ENCODE measurements at places on chromosomes 16 and 17.

DNA sequence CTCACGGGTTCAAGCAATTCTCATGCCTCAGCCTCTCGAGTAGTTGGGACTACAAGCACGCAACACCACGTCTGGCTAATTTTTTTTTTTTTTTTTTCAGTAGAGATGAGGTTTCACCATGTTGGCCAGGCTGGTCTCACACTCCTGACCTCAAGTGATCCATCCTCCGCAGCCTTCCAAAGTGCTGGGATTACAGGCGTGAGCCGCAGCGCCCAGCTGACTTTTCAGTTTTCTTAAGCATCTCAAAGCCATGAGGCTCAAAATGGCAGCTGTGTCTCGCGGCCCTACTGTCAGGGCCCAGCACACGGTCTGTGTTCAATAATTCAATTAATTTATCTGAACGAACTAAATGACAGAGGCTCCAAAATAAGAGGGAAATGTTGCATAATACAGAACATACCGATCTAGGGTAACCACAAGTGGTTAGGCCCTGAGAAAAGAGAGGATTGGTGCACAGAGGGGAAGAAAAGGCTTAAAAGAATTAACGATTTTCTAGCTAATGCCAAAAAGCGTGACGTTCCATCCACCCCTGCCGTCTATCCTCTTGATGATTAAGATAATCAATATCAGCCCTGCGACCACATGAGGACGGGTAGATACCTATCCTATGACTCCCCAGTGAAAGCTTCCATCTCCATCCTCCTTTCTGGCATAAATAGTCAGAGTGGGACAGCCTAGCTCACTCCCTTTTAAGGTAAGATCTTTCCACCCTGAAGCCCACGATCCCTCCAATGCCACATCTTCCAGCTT lies 136.9 kb downstream of the SLC39A11 start:
- DNase-seq, result no peak

DNA sequence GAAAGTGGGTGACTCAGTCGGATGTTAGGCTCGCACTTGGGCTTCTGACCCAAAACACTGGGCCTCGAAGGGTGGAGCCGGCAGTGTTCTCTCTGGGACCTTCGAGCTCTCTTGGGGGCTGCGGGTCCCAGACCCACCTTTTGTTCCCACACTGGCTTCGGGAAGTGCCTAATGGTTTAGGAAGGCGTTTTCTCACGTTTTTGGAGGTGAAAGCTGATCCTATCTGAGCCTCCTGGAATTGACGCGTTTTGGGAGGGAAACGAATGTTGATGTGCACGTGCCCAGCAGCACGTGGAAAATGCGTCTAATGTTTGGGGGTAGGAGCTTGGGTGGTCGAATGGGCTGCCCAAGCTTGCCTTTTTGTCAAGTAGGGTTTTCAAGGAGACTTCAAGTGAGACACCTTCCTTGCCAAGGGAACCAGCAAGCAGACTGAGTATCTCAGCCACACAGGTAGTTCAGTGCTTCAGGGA lies 666 bp downstream of the HGS start:
- no peak for DNase-seq

DNA sequence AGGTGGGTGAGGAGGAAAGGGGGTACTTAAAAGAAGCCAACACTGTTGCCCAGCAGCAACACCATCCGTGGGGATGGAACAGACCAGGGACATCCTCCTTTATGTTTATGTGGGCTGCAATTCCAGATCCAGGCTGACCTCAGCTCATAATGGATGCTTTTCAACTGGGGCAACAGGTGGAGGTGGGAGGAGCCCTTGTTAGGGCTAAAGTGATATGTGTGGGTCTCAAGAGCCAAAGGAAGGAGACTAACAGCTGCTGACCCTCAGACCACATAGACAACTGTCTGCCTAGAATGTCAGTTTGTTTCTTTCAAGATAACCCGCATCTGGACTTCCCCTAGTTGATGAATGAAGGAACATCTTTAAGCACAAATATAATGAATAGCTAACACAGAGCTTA lies 2.0 kb upstream of the INPP5K start:
- DNase-seq, result no peak

DNA sequence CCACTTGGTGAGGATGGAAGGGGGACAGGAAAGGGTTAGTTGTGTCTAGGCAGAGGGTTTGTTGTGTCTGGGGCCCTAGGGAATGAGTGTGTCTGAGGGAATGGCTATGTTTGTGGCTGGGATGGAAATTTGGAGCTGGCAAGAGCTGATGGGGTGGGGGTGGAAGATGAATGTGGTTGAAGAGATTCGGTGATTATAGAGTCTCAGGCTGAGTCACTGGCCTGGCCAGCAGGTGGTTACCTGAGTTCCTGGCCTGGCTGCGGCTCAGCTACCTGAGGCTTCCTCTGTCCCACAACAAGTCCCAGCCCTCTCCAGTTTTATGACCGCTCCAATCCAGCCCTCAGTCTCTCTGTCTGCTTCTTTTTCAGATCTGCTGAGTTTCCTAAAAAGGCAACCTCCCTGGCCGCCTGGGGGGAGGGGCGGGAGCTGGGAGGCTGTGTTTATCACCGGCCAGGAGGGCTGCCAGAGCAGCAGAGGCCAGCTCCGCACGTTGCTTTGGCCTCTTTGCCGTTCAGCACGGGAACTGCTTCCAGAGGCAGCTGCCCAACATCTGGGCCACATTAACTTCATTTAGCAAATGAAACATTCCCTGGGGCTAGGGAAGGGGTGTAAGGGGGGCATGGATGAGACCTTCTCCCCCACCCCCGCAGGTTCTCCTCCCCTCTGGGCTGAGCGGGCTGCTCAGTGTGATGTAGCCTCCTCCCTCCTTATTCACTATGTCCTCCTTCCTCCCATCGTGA lies 21.8 kb downstream of the ITGB3 start:
- no peak for DNase-seq

DNA sequence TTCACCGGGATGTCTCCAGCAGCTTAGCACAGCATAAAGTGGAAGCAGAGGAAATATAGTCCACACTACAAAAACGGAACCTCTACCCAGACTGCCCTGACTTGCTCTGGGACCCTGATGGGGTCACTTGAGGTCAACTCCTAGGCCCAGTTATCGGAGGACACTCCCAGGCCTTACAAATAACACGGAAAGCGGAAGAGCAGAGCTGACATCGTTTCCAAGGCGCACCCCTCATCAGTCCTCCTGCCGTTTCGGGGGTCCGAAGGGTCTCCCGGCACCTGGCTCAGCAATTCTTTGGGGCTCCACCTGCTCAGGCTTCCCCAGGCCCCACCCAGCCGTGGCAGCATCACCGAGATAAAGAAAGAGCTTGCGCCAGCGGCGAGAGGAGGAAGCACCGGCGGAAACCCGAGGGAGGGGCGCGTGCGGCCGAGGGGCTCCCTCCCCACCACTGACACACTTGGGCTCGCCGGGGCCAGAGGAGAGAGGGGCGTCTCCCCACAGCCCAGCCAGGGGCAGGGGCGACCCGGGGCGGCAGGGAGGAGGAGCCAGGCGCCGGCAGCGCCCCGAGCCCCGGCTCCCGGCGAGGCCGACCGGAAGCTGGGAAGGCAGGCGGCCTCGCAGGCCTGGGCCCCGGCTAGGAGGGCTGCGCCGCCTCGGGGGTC lies 727 bp downstream of the CORO7 start:
- peak; percentile 36 for DNase-seq

DNA sequence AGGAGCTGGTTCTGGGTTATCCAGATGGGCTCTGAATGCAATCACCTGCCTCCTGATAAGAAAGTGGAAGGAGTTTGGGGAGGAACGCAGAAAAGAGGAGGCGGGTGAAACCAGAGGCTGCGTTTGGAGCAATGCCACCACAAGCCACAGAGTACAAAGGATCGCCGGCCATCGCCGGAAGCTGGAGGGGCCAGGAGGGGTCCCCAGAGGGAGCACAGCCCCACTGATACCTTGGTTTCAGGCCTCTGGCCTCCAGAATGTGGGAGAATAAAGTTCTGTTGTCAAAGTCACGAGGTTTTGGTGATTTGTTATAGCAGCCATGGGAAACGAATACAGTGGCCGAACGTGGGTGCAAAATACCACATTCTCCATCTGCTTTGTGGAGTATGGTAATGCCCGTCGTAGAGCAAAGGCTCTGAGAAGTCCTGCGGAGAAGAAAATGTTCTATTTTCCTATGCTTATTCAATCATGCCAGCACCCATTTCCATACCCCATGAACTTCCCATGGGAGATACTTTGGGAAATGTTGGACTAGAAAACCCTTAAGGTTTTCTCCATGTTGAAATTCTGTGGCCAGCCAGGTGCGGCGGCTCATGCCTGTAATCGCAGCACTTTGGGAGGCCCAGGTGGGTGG lies 51.4 kb downstream of the ZDHHC7 start:
- no peak for DNase-seq

GRCh38 chr16:88850531-88851199 lies 6.1 kb downstream of the GALNS start:
- DNase-seq, result no peak

DNA sequence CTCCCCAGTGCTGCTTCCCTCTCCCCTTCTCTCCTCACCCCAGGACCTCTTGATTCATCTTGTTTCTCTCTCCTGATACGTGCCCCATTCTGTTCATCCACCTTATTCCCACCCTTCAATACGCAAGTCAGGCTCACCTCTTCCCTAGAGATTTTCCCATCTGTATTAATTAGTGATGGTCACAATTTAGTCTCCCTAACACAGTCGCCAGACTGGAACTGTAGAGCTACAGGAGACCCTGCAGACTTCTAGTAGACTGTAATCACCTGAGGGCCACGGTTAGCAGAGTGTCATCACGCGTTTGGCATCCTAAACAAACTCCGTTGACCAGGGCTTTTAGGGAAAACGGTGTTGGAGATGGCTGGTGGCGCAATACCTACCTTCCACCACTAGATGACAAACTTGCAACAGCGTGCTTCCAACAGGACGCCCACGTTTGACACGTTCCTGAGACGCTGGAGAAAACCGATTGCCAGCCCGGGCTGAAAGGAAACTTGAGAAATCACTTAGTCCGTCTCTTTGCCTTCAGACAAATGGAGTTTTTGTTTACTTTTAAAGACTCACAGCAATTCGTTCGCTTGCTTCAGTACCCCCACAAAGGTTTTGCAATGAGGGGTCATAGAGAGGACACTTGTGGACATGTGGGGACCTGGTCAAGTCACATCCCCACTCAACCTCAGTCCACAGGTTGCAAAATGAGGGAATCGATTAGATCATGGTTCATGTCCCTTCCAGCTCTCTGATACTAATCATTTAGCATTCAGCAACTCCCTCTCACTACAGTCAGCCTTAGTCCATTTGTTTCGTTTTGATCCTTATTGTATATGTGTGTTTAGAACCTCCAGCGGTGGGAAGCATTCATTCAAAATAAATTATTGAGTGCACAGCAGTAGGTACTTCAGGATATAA lies 20.6 kb downstream of the MYL4 start:
- peak; percentile 68 for DNase-seq

DNA sequence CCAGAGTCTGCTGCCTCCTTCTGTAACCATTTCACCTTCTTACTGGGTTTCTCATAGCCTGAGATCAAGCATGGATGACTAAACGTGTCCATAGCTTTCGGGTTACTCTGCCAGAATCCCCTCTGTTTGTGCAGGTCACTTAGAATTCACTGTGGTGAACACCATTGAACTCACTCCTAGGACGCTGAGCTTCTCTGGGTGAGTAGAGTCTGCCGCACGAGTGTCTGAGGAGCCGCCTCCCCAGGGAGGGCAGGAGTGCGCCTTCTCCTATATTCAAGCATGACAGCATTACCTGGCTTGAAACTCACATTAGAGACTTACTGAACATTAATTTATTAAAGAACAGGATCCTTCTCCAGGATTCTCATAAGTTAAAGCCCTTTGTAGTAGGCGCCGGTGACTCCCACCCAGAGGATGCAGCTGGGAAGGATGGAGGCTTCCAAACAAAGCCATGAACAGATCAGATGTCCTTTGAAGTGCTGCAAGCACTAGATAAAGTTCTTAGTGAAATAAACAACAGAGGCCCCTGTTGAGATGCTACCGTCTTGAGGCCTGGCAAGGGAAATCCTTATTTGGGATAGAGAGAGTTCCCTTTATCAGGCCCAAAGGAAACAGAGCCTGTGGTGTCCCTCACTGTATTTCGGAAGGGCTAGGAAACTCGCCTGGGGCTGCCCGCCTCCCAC lies 144.6 kb upstream of the PLCG2 start:
- DNase-seq, result no peak

Data from activated CD4-positive, alpha-beta T cell treated with anti-CD3 and anti-CD28 coated beads, Interleukin-2, amount 50 U/mL, for 4 hours (primary cell).